ENCODE measurements at places on chromosomes 4 and X.
A peak's percentile ranks its signal among the peaks of the same experiment; 100 is the strongest.

GRCh38 chr4:109214622-109215301 lies 87.7 kb downstream of the COL25A1 start:
- DNase-seq, result peak; percentile 21

- peak; percentile 84 for DNase-seq
Observed at GRCh38 chr4:88841635-88842034, 144.0 kb upstream of the NAP1L5 start.

DNA sequence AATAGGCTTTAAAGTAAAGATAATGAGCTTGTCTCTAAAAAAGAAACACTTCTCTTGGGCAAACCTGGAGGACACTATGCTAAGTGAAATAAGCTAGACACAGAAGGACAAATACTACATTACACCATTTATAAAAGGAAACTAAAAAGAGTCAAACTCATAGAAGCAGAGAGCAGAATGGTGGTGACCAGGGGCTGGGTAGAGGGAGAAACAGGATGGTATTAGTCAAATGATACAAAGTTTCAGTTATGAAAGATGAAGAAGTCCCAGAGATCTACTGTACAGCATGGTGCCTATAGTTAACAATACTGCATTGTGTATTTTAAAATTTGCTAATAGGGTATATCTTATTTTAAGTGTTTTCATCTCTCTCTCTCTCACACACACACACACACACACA lies 28.5 kb downstream of the ACSL4 start:
- no peak for DNase-seq

- DNase-seq, result no peak
Observed at GRCh38 chr4:145186729-145187128, 6.3 kb upstream of the OTUD4 start.

- no peak for DNase-seq
Observed at GRCh38 chr4:168884251-168885124, 125.6 kb downstream of the CBR4 start.

DNA sequence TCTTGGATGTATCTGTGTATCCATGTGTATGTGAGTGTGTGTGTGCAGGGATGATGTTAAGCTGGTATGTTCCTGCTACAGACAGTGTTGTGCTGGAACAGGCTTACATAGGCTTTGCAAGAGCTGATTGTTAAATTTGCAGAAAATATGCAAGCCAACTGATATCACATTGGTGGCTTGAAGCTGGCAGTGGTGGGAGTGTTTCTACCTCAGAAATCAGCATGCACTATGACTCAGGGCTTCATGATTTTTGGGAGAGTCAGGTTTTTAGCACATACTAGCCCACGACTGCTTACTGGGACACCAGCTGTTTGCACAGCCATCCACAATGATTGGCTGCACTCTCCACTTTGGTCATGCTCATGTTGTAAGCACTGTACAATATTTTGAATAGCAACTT lies 261.8 kb downstream of the DHX15 start:
- peak; percentile 38 for DNase-seq

DNA sequence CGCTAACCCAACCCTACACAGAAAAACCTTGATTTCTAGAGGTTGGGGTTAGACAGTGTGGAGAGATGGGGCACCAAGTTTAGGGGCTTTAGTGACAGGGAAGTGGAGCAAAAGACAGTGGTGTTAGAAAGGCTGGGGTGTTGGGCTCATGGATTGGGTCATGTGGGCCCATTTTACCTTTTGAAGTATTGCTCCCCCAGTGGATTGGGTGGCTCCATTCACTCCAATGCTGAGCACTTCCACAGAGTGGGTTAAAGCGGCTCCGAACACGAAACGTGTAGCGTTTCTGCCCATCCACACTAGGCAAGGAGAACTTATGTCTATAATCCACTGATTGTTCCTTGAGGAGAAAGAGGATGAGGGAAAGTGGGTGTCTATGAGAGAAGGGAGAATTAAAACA lies 2.3 kb downstream of the IL2RG start:
- DNase-seq, result no peak

DNA sequence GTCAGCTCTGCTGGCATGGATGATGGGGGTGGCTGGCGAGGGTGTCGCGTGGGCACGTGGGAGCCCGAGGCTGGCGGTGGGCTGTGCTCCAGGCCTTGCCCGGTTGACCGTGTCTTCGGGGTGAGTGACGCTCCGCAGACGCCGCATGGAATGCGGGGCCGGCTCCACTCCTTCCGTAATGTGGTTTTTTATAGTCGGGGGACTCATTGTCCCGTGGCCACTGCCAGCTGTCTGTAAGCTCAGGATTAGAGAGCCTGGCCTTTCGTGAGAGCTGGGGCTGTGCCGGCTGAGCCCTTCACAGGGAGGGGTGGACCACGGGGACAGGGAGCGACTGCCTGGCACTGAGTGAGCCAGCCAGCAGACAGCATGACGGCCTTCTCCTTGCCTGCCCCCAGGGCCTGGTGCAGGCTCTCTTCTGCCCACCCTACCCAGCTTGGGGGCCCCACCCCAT lies 20.4 kb downstream of the DOK7 start:
- no peak for DNase-seq

DNA sequence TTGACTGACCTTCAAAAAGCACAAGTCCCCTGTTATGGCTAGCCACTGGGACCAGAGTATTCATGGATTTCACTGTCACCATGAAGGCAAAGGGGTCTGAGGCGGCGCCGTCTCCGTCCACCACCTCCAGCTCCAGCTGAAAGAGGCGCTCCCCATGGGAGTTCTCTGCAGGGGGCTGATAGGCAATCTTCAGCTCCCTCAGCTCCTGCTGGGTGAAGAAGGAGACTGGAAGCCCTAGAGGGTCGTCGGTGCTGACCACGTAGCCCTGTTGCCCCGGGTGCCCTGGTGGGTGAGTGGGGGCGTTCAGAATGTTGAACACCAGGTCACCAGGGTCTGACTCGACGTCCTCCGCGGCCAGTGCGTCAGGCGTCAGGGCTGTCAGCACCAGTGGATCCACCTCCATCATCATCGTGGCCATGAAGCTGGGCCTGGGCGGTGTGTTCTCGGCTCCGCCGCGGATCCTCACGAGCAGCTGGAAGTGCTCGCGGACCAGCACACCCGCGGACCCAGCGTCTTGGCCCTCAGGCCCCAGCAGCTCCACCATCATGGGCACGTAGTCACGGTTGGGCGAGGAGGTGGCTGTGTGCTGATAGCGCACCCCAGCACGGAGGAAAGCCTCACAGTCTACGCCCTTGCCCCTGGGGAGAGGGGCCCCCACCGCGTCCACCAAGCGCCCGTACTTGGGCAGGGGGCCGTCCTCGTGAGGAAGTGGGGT lies 987 bp downstream of the FREM3 start:
- DNase-seq, result no peak

- no peak for DNase-seq
Observed at GRCh38 chr4:87041141-87041540, 106.3 kb downstream of the AFF1 start.

All from fibroblast of upper back skin (primary cell).